Prostate gland (tissue), 2 donors: ENCODE measurements at places on chromosomes 1 and 21. TPM values are rescaled to one million over a fixed set of nuclear protein-coding genes. Genes with fewer than 3 reads are reported as not detected.

CFHR2 gene
- not detected for total RNA-seq

RGS8 gene
- not detected for total RNA-seq

DNA sequence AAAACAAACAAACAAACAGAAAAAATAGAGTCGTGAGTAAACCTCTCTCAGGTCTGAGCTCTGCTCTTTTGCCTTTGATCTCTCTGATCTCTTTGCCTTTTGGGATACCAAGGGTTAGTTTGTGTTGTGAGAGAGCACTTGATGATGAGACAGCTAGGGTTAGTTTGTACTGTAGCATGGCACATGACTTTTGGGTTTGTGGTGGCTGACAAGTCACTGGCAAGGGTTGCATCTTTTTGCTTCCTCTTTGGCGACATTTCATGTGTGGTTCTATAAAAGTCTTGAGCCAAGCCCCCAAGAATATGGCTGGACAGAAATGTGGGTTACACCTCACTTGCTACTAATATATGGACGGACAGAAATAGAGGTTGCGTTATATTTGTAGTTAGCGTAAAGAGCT lies 60.5 kb downstream of the TESK2 start:
- no peak for DNase-seq

GRCh38 chr1:84271441-84272151 lies 29.9 kb upstream of the SAMD13 start:
- DNase-seq, result no peak

DNA sequence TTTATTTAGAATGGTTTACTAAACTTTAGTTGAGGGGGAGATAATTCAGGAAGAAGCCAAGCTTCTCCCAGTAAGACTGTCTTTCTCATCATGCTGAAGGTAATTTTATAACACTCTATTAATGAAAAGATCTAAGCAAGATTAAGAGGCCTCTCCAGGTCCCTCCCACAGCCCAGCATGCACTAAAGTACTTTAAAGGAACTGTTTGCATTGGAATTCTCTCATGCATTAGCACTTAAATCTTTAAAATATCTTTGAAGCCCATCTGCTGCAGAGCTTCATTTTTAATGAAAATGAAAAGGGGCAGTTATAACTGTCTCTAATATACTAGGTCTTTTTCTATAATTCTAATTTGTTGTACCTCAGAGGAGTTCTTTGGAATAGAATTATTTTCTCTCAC lies 1379.1 kb upstream of the ADGRL4 start:
- DNase-seq, result no peak

ZMYM4 gene
- 42.1 TPM for total RNA-seq

TPTE gene
- 17.2 TPM for total RNA-seq

GRCh38 chr1:207815913-207816291 lies 64.0 kb downstream of the CD46 start:
- no peak for DNase-seq

- no peak for DNase-seq
Observed at GRCh38 chr1:221865808-221866207, 123.9 kb upstream of the DUSP10 start.

- no peak for DNase-seq
Observed at GRCh38 chr1:166813508-166814223, 25.6 kb upstream of the POGK start.

NHLH1 gene
- total RNA-seq, result not detected
